ENCODE measurements at places on chromosomes 3 and 15.

DNA sequence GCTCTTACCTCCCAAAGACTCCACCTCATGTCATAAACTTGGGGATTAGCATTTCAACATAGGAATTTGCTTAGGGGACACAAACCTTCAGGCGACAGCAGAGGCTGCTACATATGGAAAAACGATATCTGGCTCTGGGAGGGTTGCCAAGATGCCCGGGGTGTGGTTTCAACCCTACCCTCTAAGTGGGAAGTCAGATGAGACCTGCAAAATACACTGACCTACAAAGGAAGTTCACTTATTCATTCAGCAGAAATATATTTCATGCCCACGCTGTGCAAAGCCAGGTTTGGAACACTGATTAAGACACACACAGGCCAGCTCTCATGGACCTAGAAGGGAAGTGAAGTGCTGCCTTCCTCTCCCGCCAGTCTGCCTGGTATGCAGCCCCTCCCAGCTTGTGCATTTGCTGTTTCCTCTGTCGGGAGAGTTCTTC, 239.3 kb downstream of the FEZF2 start:
- DNase-seq, result peak; percentile 18

DNA sequence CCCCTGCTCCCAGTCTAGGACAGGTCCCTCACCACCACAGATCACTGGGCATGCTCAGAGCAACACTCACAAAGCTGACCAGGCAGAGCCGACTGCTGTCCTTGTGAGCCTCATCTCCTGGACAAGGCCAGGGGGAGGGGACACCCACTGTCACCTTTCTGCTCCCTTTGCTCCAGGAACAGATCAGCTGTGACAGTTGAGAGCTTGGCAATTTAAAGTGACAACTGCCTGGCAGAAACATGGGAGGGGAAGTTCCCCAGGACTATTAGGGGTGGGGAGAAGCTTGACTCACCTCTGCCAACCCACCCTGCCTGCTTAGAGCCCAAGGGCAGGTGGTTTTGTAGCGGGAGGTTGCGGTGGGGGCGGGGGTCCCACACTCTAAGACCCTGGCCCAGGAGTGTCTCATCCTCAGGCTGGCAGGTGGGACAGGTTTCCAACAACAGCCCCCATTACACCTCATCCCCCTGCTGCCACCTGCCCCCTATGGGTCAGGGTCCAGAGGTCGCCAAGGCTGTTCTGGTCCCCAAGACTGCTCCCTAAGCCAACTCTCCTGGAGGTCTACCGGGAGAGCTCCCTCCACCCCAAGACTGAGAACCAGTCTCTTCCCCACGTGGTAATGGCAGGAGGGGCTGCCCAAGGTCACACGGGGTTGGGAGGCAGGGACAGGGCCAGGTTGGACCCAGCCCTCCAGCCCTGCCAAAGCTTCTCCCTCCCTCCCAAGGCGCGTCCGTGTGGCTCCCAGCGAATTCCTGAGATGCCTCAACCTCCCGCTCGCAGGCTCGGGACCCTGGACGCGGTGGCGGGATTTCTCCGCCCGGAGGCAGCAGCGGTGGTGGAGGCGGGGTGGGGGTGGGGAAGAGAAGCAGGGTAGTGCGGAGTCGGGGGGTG, 80.4 kb downstream of the IQSEC1 start:
- DNase-seq, result peak; percentile 38

GRCh38 chr3:156507285-156507684, 47.6 kb downstream of the SSR3 start:
- DNase-seq, result peak; percentile 40

DNA sequence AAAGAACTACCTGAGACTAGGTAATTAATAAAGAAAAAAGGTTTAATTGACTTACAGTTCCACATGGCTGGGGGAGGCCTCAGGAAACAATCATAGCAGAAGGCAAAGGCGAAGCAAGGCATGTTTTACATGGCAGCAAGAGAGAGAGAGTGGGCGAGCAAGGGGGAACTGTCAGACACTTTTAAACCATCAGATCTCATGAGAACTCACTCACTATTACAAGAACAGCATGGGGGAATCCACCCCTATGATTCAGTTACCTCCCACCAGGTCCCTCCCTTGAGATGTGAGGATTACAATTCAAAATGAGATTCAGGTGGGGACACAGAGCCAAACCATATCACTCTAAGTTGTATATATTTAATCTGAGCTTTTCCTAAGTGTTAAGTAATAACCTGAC, 79.0 kb upstream of the MLF1 start:
- no peak for DNase-seq

GRCh38 chr3:101091489-101091888, 98.3 kb upstream of the ABI3BP start:
- DNase-seq, result peak; percentile 19

- no peak for DNase-seq
Measured at GRCh38 chr3:112606098-112606497, 34.8 kb downstream of the CCDC80 start.

DNA sequence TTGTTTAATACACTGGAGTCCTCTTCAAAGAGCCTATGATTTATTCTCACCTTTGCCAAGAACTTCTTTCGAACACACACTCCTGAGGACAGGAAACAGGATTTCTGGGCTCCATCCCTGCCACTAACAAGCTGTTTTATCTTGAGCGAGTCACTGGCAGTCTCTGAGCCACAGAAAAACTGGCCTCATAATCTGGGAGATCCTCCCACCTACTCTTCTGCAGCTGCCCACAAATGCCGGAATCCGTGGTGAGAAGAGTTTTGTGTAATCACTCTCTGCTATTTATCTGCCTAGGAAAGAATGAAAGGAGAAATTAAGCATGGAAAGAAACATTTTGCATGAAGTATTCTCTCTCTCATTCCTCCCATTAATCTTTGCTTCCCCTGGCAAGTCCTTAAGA, 172.0 kb upstream of the TRIM42 start:
- DNase-seq, result no peak

DNA sequence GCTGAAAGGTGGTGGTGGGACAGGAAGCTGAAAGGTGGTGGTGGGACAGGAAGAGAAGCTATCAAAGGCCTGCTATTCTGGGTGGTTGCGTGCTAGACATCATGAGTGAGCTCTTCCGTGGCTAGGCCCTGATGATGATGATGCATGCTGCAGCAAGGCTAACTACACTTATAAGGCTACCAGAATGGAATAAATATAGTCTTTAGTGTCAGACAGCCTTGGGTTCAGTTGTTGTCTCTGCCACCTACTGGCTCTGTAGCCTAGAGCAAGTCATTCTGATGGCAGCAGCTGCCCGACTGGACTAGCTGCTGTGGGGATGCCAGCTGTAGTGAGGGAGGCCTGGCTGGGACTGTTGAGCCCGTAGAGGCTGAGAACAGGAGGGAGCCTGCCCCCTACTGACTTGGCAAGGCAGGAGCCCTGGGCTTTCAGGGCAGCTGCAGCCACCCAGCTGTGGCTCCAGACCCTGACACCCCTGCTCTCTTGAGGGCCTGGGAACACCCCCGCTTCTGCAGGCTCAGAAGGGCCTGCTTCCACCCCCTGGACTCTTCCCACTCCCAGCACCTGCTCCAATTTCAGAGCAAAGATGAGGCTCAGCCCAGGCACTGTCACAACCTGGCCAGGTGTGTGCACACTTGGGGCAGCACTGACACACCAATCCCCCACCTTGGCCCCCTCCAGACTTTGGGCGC, 21.4 kb upstream of the ZBED2 start:
- DNase-seq, result no peak

GRCh38 chr15:61499376-61499775, 270.3 kb upstream of the RORA start:
- DNase-seq, result no peak

- DNase-seq, result no peak
Measured at GRCh38 chr3:195035345-195036202, 235.4 kb downstream of the XXYLT1 start.

GRCh38 chr3:94241986-94242385, 179.1 kb downstream of the NSUN3 start:
- no peak for DNase-seq

DNA sequence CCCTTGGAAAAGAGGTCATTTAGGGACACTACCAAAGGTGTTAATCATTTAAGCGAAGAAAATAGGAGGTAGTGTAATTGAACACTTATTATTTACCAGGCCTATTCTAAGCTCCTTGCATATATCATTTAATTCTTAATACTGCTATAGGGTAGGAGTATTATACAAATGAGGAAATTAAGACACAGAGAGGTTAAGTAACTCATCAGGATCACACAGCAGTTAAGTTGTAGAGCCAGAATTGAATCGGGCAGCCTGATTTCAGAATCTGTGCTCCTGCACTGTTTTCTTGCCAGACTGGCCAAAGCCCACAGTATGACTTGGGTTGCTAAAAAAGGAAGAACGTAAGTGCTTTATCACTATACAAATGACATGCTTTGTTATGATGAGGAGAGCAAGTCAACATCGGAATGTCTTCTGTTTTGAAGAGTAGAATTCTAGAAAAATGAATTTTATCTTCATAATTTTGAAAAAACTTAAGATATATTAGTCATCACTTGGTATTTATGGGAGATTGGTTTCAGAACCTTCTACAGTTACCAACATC, 31.4 kb downstream of the HPS3 start:
- no peak for DNase-seq

GRCh38 chr3:25056-25455, 171.5 kb upstream of the CHL1 start:
- DNase-seq, result no peak

- peak; percentile 54 for DNase-seq
Measured at GRCh38 chr3:43243590-43244587, 42.5 kb upstream of the SNRK start.

DNA sequence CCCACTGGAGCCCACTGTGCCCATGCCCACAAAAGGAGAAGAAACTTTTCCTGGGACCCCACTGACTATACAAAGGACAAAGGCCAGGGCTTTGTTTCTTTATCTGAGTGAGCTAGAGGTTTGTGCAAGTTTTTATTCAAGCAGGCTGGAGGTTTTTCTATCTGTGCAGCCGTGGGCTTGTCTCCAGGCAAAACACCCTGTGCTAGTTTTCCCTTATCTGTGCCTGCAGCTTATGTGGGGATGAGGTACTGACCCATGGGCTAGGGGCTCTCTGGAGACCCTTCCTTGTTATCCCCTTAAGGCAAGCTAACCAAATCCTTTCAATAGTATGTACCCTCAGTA, 545.5 kb downstream of the ZPLD1 start:
- no peak for DNase-seq

GRCh38 chr3:175916191-175916934, 1057.2 kb downstream of the NAALADL2 start:
- no peak for DNase-seq

GRCh38 chr3:133448478-133449122, 48.7 kb downstream of the BFSP2 start:
- no peak for DNase-seq

- no peak for DNase-seq
Measured at GRCh38 chr15:66574596-66574950, 8.8 kb upstream of the LCTL start.

DNA sequence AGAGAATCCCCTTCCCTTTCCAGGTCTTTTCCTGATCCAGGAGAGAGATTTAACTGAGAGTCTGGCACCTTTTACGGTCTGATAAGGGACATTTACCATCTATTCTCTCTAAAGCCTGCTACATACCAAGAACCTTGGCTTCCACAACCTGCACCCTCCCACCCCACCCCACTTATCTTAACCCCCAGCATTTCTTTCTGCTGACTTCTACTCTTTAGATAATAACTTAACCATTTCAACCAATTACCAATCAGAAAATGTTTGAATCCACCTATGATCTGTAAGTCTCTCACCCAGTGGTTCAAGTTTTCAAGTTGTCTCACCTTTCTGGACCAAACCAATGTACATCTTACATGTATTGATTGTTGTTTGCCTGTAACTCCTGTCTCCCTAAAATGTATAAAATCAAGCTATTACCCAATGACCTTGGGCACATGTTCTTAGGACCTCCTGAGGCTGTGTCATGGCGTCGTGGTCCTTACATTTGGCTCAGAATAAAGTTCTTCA, 74.0 kb downstream of the MCF2L2 start:
- no peak for DNase-seq

- DNase-seq, result peak; percentile 46
Measured at GRCh38 chr15:58182460-58183163, 44.4 kb downstream of the AQP9 start.

GRCh38 chr3:25571285-25571684, 93.4 kb downstream of the TOP2B start:
- no peak for DNase-seq

DNA sequence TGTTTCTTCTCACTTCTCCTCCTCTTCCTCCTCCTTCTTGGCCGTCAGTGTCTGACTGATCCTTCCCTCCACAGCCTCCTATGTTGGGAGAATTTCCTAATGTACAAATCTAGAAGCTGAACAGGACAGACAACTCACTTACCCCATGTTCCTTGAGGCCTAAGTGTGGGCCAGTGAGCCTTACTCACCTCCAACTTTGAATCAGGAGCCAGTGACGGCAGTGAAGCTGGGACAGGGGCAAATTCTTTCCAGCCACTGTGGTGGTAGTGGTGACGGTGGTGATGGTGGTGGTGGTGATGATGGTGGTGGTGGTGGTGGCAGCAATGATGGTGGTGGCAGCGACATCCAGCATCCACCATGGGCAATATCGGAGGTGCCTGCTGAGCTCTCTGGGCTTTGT, 166.3 kb downstream of the FAM43A start:
- no peak for DNase-seq

DNA sequence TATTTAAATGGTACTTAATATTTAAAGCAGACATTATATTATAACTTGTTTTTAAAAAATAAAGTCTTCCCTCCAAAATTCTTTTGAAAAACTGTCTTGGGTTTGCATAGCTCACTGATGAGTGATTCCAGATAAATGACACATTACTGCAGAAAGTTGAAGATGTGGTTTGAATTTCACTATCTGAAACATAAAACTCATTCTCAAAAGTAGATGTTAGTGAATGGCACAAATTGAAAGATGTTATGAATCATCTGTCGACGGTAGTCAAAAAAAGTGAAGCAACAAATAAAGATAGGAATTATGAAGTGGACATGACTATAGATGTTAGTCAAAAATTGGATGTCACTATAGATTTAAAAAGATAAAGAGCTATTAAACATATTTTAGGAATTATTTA, 280.5 kb downstream of the GAP43 start:
- peak; percentile 52 for DNase-seq

GRCh38 chr3:23649448-23649847, 156.3 kb upstream of the UBE2E1 start:
- DNase-seq, result no peak

DNA sequence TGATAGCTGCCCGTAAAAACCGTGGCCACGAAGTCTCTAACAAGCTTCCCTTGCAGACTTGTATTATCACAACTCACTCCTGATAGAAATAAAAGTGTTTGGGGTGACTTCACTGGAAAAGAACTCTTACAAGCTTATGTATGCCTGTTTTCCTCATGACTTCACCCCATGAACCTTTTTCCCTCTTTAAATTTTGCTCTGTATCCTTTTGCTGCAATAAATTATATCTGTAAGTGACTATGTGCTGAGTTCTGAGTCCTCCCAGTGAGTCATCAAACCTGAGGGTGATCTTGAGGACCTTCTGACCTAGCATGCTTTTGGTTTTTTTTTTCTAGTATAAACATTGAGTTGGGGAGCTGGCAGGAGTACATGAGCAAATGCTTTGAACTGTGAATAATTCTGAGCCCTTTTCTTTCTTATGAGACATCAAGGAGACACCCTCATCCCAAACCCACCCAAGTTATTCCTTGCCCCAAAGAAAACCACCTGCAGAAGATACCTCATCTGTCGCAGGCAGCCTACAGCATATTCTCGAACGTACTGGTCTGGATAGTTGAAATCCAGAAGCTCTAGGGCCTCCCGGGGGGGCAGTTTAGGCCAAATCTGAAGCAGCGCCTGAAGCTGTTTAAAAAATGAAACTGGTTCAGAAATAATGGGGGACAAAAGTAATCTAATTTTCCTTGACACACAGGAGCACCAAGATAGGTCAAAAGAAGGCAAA, 85.9 kb downstream of the FAIM start:
- peak; percentile 98 for DNase-seq

- peak; percentile 74 for DNase-seq
Measured at GRCh38 chr3:194277104-194277785, 73.9 kb downstream of the CPN2 start.

- no peak for DNase-seq
Measured at GRCh38 chr3:130260918-130261317, 84.6 kb upstream of the COL6A5 start.

All from fibroblast of skin of right quadriceps (primary cell).